ENCODE measurements at places on chromosomes 5 and 9.

GRCh38 chr9:127411122-127411521 is 13.1 kb upstream of the ZNF79 start:
- DNase-seq = no peak

DNA sequence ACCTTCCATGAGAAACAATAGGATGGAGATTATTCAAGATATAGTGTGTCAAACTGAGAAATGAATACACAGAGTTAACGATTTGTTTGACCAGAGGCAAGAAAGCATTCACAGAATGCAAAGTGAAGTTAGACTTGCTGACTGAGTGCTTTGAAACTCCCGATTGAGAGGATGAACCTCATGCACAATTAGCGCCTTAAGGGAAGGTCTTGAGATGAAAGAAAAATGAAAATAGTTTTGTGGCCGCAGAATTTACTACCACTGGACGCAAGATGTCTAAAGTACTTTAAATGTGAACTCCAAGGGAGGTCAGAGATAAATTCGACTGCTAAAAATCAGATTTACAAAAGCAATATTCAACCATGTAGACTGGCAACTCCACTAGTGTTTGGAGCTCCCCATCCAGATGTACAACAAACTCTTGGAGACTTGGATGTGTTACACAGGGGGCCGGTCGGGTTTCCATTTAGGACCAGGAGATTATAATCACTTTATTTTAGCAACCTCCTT is 707 bp upstream of the RIMOC1 start:
- no peak for DNase-seq

DNA sequence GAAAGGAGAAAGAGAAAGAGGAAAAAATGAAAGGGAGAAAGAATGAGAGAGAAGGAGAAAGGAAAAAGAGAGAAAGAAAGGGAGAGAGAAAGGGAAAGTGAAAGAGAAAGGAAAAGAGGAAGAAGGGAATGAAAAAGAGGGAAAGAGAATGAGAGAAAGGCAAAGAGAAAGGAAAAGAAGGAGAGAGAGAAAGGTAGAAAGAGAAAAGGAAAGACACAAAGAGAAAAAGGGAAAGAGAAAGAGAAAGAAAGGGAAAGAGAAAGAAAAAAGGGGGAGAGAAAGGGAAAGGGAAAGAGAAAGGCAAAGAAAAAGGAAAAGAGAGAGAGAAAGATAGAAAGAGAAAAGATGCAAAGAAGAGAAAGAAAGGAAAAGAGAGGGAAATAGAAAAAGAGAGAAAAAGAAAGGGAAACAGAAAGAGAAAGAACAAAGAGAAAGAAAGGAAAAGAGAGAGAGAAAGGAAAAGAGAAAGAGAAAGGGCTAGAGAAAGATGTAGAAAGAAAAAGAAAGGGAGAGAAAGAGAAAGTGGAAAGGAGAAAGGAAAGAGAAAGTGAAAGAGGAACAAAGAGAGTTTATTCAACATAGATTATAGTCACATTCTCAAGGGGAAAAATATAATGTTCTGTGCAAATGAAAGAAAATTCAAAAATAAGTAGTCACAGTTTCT is 165.2 kb downstream of the TMEM38B start:
- DNase-seq = no peak

- DNase-seq = no peak
Measured at GRCh38 chr9:24572406-24572805, 26.7 kb upstream of the IZUMO3 start.

- DNase-seq = peak; percentile 45
Measured at GRCh38 chr9:121906074-121906870, 186.8 kb downstream of the TTLL11 start.

DNA sequence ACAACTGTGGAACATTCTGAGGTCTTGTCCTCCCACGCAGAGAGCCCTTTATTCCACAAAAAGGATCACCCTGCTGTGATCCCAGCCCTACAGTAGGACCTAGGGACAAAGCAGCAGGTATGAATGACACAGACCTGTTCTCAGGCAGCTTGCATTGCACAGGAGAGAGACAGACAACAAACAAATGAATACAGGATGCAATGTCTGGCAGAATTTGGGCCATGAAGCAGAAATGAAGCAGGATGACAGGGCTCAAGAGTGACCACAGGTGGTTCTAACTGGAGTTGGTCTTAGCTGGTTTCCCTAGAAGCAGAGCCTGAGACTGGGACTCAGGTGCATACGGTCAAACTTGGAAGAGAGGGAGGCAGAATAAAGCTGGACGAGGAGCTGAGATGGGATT is 388.8 kb downstream of the CDK5RAP2 start:
- no peak for DNase-seq

DNA sequence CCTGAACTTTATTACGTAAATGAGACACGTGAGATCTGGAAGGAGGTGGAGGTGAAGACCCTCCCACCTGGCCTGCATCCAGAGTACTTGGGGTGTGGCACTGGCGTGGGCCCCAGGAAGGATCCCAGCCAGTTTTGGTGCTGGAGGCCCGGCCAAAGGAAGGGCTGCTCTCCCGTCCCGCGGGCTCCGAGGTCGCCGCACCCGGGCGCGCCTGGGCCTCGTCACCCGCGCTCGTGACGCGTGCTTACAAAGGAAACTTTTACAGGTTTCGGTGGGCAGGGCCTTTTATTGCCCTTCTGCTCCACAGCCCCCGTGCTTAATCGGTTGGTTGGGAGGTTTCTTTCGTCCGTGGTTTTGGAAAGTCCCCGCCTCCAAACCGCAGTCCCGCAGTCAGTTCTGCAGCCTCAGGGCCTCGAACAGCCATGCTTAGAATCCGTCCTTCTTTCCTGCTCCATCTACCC is 29.2 kb downstream of the CDKN2A start:
- no peak for DNase-seq

DNA sequence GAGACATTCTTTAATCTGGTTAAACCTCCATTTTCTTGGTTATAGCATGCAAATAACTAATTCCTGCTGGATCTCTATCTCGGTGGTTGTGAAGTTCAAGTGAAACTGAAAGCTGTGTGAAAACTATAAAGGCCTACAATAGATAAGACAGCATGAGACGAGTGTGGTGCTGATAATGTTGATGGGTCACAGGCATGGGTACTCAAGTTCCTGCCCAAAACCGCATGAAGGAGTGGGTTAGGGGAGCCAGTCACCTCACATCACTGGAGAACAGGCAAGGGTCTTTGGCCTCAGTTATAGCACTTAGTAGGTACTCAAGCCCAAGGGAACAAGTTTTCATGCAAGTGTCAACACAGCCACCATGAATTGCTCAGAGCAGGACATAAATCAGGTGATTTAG is 16.7 kb downstream of the HMHB1 start:
- DNase-seq = no peak

DNA sequence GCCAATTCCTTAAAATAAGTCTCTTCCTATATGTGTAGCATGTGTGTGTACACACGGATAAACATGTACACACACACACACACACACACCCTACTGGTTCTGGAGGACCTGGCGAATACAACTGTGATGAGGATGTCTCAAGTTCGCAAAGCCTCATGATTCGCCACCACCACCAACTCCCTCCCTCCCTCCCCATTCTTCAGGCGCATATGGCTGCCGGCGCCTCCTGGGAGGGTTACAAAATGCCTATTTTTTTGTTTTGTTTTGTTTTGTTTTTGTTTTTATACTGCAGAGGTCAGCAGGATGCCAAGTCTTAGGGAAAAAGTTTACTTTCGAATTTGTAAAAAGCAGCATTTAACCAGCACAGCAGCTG is 88.0 kb downstream of the DAP start:
- DNase-seq = no peak

DNA sequence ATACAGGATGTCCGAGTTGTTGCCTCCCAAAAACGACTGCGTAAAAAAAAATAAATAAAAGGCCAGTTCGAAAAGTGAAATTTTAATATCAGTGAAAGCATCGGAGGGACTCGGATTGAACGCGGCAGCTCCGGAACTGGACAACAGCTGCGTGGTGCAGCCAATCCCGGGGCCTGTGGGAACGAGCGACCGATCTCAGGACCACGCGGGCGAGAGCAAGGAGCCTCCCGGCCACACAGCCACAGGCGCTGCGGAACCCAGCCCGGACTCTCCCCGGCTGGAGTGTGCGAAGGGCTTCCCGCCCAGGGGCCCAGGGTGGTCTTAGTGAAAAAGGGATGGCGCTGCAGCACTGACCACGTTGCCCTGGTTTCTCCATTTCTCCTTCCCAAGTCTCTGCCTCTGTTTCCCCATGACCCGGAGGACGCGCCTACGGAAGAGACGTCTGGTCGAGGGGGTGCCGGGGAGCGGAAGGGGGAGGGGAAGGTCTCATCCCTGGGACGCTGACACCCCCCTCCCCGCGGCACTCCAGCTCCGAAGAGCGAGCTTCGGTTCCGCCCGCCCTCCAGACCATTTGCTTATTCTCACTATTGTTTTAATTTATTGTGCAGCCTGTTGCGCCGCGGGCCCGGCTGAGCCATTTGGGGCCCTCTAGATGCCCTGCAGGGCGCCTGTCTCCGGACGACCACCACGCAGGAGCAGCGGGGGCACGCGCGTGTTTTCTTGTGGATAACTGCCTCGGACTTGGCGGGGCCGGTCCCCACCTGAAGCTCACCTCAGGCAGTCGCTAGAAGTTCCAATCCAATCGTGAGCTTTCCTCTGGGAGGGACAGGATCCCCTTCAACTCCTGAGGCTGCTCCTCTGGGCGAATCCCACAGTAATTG is 303.0 kb downstream of the PARP8 start:
- no peak for DNase-seq

DNA sequence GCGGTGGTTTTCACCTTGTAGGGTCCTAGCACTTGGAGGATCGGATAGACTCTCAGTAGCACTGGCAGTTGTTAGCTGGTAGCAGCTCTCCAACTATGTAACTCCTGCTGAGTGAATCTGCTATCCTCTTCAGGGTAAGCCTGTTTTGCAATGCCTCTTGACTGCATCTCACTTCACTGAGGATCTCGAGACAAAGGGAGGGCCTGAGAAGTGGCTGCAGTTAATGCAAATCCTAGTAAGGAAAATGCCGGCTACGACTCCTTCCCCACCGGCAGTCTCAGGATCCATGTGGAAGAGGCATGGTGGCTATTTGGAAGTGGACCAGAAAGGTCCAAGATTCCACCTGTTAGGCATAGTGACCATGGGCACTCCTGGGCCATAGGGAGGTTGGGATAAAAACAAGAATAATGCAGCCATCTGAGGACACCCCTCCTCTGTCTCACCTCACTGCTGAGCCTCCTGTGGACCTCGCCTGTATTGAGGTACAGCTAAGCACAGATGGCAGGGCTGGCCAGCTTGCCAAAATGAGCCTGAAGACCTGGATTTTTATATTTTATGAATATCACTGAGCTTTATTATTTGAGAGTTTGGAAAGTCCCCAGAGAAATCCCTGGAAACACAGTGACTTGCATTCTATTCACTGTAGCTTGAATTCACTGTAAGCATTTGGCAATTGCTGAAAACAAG is 146.0 kb downstream of the LIFR start:
- DNase-seq = no peak

DNA sequence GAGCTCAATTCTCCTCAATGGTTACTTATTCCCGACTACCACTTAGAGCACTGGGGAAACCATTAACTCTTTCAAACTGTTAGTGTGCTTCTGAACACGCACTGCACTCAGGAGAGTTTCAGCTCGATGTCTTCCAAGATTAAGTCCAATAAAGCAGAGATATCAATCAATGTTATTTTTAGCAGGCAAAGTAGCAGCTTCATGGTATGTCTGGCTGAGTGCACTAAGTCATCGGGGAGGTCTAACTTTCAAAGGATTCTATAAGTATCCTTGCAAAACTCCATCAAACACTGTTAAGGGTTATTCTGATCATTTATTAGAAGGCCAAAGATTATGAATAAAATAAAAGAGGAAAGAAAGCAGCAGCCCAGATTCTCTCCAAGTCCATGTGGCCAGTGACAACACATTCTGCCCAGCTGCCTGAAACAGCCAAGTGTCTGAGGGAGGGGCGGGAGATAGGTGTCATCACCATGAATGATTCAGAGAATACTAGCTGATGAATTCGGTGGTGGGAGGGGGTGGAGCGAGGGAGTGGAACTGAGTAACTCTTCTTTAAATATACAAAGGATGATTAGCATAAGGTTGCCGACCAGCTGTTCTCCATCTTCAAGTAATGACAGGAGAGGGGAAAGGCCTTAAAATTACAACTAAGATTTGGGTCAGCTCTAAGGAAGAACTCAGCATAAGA is 21.3 kb downstream of the NREP start:
- peak; percentile 97 for DNase-seq

DNA sequence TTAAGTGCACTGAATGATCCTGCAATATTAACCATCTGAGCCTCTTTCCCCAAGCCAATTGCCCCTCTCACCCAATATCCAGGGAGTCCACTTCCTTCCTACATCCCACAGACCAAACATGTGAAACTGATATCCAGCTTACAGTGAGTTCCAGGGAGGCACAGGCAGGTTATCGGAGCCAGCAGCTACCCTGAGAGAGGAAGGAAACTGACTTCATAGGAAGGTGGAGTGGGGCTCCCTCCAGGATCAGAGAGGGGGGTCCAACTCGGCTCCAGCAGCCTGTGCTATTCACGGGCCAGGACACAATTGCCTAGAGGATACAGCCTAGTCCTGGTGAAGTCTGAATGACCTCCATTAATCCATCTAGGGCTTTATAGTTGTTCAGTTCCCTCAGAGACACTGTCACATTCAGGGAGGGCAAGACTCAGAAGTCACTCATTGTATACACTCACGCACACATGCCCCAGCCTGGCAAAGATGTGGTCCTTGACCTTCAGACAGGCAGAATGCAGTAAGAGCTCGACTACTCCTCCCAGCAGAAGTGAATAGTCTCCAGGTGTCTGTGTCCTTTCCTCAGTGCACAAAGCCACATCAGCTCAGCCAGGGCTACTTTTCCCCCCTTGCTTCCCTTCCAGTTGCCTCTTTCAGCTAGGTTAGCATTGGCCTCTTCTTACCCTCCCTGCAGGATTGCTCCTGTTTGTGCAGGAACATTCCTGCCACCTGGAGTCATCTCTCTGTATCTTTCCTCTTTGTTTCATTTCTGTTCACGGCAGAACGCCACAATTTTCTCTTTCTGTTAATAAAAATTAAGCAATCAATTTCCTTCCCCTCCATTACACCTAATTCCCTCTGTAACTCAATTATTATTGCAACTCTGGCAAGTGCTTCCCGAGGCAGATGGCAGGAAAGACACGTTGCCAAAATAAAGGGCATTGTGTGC is 501.7 kb downstream of the ARHGEF28 start:
- DNase-seq = peak; percentile 13

DNA sequence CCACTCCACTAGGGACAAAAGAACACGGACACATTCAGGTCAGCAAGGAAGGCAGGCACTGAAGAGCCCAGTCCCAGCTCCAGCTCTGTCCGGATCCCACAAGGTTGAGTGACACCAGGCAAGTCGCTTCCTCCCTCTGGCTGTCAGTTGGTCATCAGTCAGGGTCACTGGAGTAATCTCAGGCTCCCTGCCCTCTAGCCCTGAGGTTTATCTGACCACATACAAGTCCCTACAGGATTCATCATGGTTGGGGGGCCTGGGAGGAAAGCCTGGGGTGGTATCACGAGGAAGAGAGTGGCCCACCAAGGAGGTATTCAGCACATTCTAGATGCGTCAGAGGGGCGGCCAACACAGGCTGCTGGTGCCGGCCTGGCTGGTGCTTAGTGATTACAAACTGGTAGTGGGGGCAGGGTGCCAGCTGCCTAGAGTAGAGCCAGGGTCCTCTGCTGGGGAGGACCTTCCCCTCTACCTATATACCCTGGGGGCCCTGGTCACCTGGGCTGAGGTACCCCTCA is 81.5 kb downstream of the SHB start:
- no peak for DNase-seq

- no peak for DNase-seq
Measured at GRCh38 chr5:127664093-127664492, 15.2 kb downstream of the CTXN3 start.

GRCh38 chr9:99259231-99259918 is 37.3 kb downstream of the SEC61B start:
- DNase-seq = no peak

GRCh38 chr5:66436721-66437120 is 159.5 kb upstream of the MAST4 start:
- DNase-seq = no peak

GRCh38 chr5:122909470-122910100 is 64.2 kb downstream of the SNX24 start:
- DNase-seq = peak; percentile 17
